Fibroblast of skin of scalp (primary cell): ENCODE measurements at places on chromosomes 11 and 22.

- no peak for DNase-seq
Observed at GRCh38 chr22:36191106-36191836, 10.3 kb downstream of the APOL4 start.

GRCh38 chr11:6404342-6405051 is 14.2 kb downstream of the SMPD1 start:
- DNase-seq, result peak; percentile 69

DNA sequence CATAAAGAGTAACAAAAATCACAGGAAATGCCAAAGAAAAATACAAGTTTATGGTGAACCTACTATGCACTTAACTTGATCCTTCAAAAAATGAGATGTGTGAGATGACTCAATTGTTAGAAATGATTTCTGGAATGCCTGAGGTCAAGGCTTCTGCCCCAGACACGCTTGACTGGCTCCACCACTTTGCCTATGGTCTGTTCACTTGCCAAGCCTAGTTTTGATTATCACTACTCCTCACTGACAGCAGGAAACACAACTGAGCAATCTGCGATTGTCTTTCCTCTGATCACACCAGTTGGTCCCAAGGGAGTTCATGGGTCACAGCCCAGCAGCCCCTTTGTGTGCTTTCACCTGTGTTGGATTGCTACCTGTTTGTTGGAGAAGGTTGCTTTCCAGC is 20.6 kb upstream of the PRDM10 start:
- DNase-seq, result peak; percentile 88

GRCh38 chr22:29480512-29481264 is 670 bp downstream of the NEFH start:
- DNase-seq, result peak; percentile 73
